Mesothelial cell of epicardium (in vitro differentiated cells): ENCODE measurements at places on chromosomes 7 and 10.

GRCh38 chr10:69579464-69580060, 6.3 kb upstream of the NEUROG3 start:
- DNase-seq: no peak
- no peak overlapping the region for H3K4me3 ChIP-seq
- peaks cover 80% of the 10 kb centered on the region for H3K27me3 ChIP-seq
- H3K27ac ChIP-seq: no peak overlapping the region
- H3K4me1 ChIP-seq: peaks cover under 1% of the 10 kb centered on the region

DNA sequence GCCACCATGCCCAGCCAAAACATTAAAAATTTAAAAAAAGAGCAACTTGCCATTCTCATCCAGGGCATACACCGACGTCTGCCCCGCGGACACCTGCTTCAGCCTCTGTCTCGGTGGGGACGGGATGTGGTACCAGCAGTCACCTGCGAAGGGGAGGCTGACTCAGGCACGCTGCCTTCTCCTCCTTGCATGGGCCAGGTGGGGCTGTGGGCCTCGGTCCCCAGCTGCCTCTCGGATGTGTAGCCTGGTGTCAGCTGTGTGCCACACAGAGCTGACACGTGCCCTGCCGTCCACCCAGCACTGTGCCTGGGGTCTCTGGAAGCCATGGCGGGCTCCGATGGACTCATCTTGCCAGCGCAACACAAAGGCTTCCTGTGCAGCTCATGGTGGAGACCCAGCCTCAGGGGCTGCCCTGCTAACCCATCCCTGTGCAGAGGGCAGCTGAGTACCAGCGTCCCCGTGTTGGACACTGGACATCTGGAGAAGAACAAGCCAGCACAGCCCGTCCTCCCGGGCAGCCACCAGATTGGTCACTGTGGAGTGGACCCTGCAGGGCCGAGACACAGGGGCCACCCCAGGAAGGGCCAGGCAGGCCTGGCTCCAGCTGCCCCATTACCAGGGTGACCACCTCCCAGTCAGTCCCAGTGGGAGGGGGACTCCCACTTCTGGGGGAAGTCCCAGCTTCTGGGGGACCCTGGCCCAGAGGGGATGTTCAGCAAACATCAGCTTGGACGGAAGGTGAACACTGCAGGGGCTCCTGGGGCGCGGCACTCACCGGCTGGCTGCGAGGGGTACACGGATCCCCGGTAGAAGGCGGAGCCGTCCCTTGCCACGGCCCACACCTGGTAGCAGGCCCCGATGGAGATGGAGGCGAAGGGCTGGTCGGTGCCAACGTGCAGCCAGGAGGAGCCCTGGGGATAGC, 10.6 kb downstream of the BHLHA15 start:
- DNase-seq: no peak
- H3K36me3 ChIP-seq: peaks cover 23% of the 10 kb centered on the region
- peaks cover 2% of the 10 kb centered on the region for H3K4me1 ChIP-seq

DNA sequence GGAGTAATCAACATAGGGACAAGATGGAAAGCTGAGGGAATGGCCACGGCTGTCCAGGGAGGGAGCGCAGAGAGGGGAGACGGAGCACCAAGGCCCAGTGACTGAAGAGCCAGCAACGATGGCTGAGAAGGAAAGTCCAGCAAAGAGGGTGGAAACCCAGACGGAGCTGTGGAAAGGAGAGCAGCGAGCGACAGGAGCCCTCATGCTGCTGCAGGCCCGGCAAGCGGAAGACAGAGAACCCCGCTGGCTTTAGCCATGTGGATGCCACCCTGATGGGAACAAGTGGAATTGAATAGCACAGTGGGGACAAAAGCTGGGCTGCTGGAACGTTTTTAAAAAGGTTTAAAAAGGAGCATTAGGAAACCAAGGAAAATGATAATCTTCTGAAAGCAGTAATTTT, 82.9 kb upstream of the DDC start:
- H3K36me3 ChIP-seq: peaks cover 17% of the 10 kb centered on the region
- H3K27ac ChIP-seq: no peak overlapping the region
- peaks cover 4% of the 10 kb centered on the region for H3K4me1 ChIP-seq
- DNase-seq: no peak
- H3K4me3 ChIP-seq: no peak overlapping the region

- no peaks in the 10 kb centered on the region for H3K27me3 ChIP-seq
- H3K4me3 ChIP-seq: no peak overlapping the region
- H3K4me1 ChIP-seq: peaks cover 12% of the 10 kb centered on the region
- no peaks in the 10 kb centered on the region for H3K36me3 ChIP-seq
- no peak for DNase-seq
Observed at GRCh38 chr10:14736600-14737081, 38.1 kb downstream of the FAM107B start.

DNA sequence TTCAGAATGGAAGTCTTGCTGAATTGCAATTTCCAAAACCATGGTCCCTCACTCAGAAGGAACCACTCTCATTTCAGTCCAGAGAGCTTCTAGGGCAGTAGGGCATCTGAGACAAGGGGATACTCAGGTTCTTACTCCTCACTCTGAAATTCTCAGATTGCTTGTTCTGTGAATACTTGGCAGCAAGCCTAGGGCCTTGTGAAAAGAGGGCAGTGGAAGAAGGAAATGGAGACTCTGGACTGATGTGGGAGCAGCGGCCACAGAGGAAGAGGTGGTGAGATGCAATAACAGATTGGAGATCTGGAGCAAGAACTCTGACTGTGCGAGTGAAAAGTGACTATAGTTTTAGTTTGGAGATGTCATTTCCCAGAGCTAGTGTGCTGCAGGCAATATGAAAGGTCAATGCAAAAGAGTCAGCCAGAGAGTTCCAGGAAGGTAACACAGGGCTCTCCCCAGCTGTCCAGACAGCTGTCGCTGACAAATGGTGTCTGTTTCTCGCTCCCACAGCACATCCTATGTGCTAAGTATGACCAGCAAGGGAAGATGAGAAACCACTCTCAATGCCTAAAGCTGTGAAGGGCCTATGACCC, 291.6 kb upstream of the KIAA1217 start:
- H3K27ac ChIP-seq: peak overlapping the region; percentile 47
- no peaks in the 10 kb centered on the region for H3K36me3 ChIP-seq
- H3K27me3 ChIP-seq: peaks cover 7% of the 10 kb centered on the region
- no peak overlapping the region for H3K4me3 ChIP-seq
- no peak for DNase-seq
